ENCODE measurements at places on chromosomes 5 and 9.

GRCh38 chr5:146009020-146009419 is 72.6 kb downstream of the SH3RF2 start:
- no peak for DNase-seq

- no peak for DNase-seq
Observed at GRCh38 chr5:166595274-166595951, 1696.0 kb upstream of the WWC1 start.

- DNase-seq = peak; percentile 30
Observed at GRCh38 chr9:91191411-91192380, 170.0 kb downstream of the AUH start.

DNA sequence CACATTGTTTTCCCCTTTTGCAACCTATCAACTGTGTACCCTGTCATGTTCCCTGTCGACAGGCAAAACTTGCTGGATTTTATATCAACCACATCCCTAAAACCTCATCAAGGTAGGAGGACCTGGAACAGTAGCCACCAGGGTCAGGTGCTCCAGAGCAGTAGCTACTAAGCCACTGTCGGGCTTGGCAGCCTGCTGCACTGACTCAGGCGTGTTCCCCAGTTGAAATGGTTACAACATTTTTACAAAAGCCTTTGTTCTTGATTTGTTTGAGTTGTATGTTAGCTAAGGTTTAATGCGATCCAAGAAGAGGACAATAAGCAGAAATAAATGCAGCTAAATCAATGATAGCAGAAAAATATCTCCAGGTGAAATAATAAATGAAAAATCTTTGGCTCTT is 407.4 kb upstream of the TLE4 start:
- no peak for DNase-seq

- DNase-seq = peak; percentile 88
Observed at GRCh38 chr5:175464074-175464941, 14.1 kb upstream of the SFXN1 start.

DNA sequence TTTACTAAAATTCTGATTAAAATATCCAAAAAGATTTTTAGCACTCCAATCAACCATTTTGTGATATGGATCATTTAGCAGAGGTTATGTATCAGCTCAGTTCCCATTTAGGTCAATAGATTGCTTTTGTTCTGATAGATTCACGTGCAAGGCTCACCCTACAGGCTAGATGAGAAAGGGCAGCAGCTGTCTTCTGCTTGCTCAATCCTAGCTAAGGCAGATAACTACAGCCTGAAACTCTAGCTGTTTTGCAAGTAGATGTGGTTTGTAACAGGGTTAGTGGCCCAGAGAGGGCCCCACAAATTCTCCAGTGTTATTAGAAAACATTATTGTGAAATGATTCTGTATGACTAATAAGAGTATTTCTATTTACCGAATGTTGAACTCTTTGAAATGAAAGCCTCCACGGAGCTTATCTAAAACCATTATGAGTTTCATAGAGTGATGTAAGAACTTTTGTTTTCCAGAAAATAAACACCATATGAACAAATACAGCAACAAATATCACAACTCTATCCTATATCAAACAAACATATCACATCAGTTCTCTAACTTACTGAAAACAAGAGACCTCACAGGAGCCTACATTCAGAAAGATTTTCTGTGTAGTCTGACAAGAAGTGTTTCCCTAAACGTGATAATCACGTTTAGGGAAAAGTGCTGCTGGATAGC is 841.9 kb upstream of the ACO1 start:
- peak; percentile 46 for DNase-seq

DNA sequence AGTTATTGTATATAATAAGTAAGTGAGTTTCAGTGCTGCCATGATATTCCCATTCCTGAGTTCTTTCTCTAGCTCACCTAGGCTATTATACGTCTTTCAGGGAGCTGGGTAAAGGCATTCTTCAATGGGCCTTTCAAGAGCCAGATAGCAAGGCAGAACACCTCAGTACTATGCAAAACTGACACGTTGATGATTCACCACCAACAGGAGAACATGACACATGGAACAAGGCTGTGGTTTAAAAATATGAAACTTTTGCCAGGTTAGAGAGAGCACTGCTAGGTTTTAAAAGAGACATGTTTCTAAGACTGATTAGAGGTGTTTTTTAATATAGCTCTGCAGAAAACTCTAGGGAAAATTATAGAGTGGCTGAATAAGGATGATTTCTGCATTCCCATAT is 95.9 kb downstream of the UGCG start:
- no peak for DNase-seq

- DNase-seq = no peak
Observed at GRCh38 chr5:168156170-168156569, 135.3 kb upstream of the WWC1 start.

- no peak for DNase-seq
Observed at GRCh38 chr9:129441852-129442251, 179.0 kb downstream of the C9orf50 start.

DNA sequence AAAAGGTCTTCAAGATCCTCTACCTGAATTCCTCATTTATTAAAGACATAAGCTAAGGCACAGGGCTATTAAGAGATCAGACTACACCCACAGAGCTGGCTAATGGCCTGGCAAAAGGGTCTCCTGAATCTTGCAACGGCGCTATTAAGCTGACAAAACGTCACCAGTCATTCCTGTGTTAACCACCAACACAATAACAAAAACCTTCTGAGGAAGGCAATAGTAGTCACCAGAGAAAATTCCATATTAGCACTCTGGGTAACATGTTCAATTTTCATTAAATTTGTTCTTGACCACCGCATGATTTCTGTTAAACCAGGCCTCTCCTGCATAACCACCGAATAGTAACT is 77.0 kb downstream of the GNAQ start:
- no peak for DNase-seq

GRCh38 chr9:129640086-129640870 is 1.7 kb downstream of the ASB6 start:
- DNase-seq = no peak

DNA sequence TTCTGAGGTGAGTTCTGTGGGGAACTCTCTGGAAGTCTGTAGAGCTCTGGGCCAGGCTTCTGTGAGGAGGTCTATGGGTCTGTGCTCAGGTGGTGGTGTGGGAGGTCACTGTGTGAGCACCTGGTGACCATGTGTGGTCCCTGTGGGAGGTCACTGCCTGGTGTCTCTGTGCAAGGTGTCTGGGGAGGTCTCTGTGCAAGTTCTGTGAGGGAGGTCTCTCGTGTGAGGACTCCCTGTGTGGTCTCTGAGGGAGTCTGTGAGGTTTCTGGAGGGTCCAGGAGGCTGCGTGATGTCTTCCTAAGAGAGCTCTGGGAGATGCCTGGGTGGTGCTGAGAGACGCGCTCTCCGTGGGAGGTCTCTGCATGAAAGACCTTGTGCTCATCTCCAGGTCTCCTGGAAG is 6.0 kb upstream of the SPATA31E1 start:
- DNase-seq = no peak

- no peak for DNase-seq
Observed at GRCh38 chr5:10331341-10331796, 22.1 kb upstream of the MARCHF6 start.

DNA sequence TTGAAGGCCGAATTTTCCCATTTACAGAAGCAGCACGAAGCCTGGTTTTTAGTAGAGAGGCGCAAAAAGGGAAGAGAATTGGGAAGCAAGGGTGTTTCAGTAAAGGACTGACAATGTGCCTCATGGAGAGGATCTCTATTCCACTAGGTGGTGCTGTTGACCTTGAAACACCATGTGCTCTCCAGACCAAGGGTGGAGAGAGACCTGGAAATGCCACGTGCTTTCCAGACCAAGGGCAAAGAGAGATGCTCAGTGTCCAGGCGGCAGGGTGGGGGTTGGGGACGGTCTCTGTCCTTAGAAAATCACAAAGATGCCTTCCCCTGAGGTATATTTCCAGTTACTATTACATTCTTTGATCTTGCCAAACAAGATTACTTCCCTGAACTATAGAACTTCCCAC is 425.3 kb downstream of the CSNK1G3 start:
- peak; percentile 73 for DNase-seq

DNA sequence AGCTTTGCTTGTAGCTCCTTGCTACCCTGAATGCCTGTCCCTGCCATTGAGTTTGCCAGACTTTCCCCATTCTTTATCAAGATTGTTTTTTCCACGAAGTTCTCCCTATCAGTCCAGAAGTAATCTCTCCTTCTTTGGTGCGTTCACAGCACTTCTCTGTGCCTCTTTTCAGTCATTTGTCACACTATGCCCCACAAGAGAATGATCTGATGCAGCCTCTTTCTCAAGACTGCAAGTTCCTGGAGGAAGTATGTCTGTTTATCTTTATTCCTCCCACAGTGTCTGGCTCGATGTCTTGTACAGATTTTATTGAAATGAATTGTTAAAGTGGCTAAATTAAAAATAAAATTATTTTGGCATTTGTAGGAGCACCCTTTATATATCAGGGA is 99.3 kb downstream of the CCDC192 start:
- DNase-seq = no peak

- no peak for DNase-seq
Observed at GRCh38 chr5:179794575-179794974, 789 bp downstream of the LTC4S start.

- DNase-seq = no peak
Observed at GRCh38 chr9:106404137-106404536, 458.8 kb upstream of the ZNF462 start.

DNA sequence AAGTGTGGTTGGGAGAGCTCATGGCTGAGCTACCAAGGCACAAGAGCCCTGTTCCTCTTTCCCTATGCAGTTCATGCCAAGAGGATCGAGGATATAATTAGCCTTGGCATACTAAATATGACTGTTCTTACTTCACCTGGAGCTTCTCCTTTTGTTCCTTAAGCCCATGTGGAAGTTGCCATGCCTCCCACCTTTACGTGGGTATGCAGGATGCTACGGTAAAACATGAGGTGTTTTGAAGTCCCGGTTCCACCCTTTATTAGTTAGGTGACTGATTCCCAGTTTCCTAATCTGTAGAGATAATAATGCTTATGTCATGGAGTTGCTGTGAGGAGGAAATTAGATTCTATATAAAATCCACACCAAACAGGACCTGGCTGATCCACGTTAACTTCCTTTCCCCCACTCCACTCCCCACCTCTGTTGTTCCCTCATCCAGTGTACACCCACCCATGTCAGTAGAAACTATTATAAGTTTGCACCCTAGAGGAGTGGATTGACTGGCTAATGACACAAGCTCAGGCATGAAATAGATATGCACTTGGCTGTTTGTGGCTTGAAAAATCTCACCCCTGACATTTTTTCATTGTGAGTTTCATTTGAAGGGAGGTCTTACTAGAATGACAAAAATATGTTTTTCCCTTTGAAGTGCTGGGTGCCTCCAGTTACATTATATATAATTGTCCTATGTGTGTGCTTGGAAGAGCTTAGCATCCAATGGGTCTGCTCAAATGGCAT is 36.8 kb upstream of the SHOC1 start:
- DNase-seq = no peak

DNA sequence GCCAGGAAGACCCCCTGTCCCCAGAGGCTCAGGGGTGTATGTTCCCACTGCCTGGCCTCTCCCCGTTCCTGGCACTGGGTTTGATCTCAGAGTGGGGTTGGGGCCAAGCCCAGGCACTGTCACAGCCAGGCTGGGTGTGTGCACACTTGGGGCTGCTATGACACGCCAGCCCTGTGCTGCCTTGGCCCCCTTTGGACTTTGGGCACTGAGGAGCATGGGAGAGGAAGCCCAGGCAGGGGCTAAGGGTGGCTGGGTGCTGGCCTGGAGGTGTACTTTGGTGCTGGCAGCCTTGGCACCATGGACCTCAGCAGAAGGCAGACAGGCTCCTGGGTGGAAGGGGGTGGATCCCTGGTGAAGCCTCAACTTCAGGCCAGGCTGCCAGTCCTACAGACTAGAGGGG is 223.6 kb upstream of the ISL1 start:
- no peak for DNase-seq
